ENCODE measurements at places on chromosomes 7 and 10.

GRCh38 chr7:103856929-103857328 is 132.5 kb downstream of the RELN start:
- no peak for DNase-seq

- DNase-seq: no peak
Measured at GRCh38 chr7:130394421-130395195, 14.3 kb downstream of the CPA1 start.

DNA sequence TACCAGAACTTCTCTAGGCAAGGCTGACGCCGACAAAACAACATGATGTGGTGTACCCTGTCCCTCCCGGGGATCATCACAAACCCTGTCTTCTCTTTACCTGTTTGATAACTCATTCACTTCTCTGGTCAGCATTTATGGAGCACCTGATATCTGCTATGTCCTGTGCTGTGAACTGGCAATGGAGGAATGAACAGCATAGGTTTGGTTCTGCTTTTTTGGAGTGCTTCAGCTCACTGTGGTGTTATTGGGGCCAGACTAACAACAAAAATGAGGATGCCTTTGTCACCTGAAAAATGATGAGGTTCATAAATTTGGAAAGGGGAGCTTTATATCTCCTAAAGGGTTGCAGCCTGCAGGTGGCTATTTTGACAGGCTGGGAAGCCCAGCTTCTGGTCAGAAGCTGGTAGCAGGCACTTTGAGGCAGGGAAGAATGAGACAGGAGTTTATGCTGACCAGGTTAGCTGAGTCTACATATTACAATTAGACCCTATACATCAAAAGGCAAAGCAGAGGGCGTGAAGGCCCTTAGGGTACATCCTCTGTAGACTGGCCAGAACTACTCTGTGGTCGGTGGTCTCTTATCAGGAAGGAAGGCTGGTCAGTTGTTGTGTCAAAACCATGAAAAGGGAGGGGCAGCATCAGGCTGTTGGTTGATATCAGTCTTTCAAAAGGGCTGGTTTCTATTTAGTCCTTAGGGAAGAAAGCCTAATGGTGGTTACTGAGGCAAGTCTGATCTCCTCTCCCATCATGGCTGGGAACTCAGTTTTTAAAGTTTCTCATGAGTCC is 42.3 kb downstream of the SH2D4B start:
- no peak for DNase-seq

DNA sequence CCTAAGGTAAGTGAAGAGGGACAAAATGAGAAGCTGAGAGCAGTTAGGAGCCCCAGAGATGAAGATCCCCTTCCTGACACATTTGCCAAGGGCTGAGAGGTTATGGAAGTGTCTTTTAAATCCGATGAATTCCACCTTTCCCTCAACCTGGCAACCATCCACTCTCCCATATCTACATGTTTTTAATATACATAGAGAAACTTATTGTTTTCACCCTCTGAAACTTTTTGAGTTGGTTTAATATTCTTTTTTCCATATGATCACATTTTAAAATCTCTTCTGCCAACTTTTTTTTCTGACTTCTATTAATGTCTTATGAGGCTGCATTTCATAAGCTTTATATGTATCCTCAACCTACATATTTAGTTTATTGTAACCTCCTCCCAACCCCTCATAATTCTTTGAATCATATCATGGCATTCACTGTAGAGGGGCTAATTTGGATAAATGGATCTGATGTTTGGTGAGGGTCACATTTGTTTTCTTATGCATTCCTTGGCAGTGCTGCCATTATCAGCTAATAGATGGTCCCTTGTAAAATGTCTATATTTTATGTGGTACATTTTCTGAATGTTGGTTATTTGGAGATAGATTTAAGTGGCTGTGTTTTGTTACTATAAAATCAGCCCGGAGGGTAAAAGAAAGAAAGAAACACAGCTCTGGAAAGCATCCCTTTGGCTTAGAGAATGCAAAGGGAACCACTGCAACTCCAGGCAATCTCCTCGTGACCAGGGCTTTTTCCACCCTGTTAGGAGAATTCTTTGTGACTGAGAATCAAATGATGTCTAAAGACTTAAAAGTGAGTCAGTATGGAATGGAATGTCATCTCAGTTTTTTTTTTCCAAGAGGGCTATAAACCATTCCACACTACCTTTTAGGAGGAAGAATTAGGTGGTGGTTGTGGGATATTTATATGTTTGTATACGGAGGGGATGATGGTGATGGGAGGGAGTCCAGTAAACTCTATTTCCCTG is 334.4 kb downstream of the SUGCT start:
- peak; percentile 47 for DNase-seq

DNA sequence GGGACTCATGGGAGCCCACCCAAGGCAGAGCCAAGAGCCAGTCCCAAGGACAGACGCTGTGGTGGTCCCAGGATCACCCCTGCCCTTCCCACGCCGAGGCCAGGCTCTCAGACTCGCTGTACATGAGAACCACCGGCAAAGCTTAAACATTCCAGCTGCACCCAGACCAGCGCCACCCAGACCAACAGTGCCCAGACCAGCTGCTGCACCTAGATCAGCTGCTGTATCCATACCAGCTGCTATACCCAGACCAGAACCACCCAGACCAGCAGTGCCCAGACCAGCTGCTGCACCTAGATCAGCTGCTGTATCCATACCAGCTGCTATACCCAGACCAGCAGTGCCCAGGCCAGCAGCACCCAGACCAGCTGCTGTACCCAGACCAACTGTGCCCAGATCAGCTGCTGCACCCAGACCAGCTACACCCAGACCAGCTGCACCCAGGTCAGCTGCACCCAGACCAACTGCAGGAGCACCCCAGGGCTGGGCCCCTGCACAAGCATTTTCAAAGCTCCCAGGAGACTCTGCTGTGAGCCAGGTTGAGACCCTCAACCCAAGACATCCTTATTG is 47.9 kb upstream of the CNPY1 start:
- DNase-seq: no peak

- DNase-seq: no peak
Measured at GRCh38 chr10:74500816-74501215, 325.6 kb upstream of the KAT6B start.

- no peak for DNase-seq
Measured at GRCh38 chr10:71444284-71445054, 47.7 kb downstream of the CDH23 start.

DNA sequence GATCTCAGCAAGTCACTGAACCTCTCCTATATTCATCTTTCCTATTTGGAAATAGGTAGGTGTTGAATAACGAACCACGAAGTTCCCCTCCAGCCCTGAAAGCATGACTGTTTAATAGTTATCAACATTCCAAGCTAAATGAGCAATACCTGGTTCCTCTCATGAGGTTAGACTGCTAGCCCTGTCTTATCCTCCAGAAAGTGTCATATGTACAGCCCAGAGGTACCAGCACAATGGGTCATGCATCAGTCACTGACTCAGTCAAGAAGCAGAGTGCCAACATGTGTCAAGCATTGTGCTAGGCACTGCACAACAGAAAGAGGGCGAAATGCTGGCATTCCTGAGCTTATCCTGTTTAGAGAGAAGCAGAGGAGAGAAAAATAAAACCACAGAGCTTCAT is 70.0 kb downstream of the AMPH start:
- DNase-seq: no peak

- DNase-seq: no peak
Measured at GRCh38 chr7:65812281-65812680, 60.6 kb upstream of the VKORC1L1 start.

DNA sequence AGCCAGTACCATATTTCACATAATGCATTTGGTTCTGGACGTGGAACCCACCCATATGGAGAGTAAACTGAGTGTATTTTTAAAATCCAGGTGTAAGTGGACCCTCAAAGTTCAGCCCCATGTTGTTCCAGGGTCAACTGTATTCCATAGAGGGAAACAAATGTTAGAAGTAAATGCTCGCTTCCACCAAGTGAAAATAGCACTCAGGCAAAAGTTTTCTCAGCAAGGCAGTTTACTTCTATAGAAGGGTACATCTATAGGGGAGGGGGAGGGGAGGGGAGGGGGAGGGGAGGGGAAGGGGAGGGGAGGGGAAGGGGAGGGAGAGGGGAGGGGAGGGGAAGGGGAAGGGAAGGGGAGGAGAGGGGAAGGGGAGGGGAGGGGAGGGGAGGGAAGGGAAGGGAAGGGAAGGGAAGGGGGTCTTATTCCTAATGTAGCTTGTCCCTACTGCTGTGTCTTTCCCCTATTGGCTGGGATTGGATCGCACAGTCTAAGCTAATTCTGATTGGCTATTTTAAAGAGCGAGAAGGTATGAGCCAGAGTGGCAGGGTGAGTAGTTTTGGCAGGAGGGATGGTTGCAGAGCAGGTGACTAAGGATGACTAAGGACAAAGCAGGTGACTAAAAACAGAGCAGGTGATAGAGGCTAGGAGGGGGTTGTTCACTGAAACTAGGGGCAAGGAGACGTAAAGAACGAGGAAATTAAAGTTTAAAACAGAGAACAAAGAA is 29.1 kb downstream of the GARIN1A start:
- DNase-seq: no peak

GRCh38 chr10:31819391-31819820 is 109.2 kb downstream of the ARHGAP12 start:
- no peak for DNase-seq

GRCh38 chr7:29274146-29275017 is 79.8 kb downstream of the CHN2 start:
- no peak for DNase-seq

- DNase-seq: no peak
Measured at GRCh38 chr10:22657566-22658225, 56.7 kb downstream of the PIP4K2A start.

DNA sequence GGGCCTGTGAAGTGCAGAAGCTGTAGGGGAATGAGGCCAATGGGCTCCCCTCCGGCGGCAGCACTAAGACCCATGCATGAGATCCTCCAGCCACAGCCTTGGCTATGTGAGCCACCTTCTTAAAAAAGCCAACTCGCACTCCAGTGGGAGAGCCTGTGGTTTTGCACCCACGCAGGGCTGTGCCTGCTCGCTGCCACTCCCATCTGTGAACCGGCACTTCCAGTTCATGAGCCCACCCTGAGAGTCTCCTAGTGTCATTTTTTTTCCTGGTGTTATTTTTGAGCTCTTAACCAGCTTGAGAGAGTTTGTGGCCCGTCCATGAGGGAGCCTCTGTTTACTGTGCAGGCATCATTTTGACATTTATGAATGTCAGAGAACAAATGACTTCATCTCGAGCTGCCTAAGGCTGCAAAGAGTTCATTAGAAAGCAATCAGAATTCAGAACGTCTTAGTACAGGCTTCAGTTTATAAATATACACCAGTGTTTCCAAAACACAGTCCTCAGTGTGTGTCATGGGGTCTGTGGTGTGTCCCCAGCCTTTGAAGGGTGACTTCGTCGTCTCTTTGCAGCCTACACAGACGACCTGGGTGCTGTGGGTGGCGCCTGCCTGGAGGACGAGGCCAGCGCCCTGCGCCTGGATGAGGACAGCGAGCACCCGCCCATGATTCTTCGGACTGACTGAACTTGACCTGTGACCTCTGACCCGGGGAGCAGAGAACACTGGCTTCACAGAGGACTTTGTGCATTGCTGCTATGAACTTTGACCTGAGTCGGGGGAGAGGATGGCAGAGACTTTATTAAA is 40.4 kb downstream of the WIPI2 start:
- no peak for DNase-seq

DNA sequence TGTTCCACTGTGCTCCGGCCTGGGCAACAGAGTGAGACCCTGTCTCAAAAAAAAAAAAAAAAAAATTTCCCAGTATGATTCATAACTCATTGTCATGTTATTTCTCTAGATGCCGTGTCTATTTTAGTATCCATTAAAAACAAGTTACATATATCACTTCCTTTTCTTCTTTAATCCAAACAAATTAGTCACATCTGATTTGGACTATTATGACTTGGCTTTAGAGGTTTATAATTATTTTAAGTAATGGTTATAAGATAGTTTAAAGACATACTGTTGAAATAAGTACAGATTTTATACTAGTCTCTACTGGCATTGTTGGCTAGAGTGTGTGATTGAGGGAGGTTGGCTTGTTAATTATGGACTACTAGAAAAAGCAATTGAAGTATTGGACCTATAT is 53.3 kb downstream of the ZMYND11 start:
- DNase-seq: no peak

GRCh38 chr10:94293354-94293753 is 69.4 kb downstream of the NOC3L start:
- peak; percentile 88 for DNase-seq

DNA sequence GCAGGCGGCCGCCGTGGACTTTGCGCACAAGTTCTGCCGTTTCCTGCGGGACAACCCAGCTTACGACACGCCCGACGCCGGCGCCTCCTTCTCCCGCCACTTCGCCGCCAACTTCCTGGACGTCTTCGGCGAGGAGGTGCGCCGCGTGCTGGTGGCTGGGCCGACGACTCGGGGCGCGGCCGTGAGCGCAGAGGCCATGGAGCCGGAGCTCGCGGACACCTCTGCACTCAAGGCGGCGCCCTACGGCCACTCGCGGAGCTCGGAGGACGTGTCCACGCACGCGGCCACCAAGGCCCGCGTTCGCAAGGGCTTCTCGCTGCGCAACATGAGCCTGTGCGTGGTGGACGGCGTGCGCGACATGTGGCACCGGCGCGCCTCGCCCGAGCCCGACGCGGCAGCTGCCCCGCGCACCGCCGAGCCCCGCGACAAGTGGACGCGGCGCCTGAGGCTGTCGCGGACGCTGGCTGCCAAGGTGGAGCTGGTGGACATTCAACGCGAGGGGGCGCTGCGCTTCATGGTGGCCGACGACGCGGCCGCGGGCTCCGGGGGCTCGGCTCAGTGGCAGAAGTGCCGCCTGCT is 14.1 kb downstream of the SH2B2 start:
- no peak for DNase-seq

- DNase-seq: no peak
Measured at GRCh38 chr7:8444468-8444769, 11.0 kb downstream of the NXPH1 start.

- no peak for DNase-seq
Measured at GRCh38 chr7:2092279-2092678, 140.5 kb downstream of the MAD1L1 start.

DNA sequence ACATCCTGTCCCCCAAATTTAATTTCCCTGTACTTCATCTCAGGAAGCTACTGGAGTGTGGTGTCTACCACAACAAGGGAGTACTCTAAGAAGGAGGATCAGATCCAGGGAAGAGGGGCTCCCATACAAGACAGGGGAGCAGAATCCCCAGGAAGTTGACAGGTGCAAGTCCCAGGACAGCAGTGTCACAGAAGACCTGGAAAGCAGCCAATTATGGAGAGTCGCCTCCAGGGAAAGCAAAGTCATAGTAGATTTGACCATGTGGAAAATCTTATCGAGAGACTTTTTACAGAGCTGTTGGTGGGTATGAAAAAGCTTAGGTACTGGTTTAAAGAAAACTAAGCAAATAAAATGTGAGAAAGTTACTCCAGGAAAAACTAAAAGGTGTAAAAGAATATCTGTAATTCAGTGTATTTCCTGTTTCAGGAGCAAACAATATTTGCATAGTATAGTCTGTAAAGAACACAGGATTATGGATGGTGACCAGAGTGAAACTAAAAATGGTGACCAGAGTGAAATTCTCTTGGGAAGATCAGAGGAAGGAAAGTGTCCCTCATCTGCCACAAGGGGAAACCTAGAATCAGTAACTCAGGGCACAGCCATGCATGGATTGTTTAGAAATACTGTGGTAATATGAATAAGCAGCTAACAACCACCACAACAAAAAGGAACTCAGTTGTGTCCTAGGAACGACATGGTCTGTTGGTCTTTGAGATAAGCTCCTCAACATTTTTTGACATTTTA is 44.5 kb downstream of the LANCL2 start:
- DNase-seq: no peak

GRCh38 chr10:94878649-94879048 is 59.8 kb upstream of the CYP2C9 start:
- no peak for DNase-seq
